CD4-positive, alpha-beta T cell treated with Interleukin-15 for 1 hour (primary cell): ENCODE measurements at places on chromosomes 6 and 20.

GRCh38 chr6:30345852-30346251 lies 896 bp downstream of the RPP21 start:
- no peak for DNase-seq

GRCh38 chr20:10412591-10413408 lies 21.2 kb downstream of the MKKS start:
- DNase-seq = no peak

GRCh38 chr6:144811140-144811539 lies 526.0 kb downstream of the UTRN start:
- no peak for DNase-seq

- no peak for DNase-seq
Observed at GRCh38 chr6:46410334-46410953, 80.8 kb downstream of the RCAN2 start.

GRCh38 chr20:57215426-57215825 lies 51.0 kb downstream of the BMP7 start:
- no peak for DNase-seq

- no peak for DNase-seq
Observed at GRCh38 chr6:89716532-89716931, 78.0 kb upstream of the LYRM2 start.

DNA sequence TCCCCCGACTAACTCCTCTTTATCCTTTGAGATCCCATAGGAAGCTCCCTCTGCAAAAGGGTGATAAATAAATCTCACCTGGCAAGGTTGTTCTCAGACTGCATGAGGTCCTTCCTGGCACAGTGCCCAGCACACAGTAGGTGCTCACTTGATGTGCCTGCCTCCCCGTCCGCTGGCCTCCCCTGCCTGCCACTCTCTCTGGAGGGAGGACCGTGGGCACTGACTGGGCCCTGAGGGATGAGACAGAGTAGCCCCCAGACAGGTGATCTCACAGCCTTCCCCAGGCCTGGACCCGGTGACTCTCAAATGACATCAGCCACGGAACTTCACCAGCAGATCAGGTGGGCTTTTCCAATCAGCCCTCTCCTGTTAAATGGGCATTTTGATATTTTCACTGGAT lies 57.4 kb downstream of the CHMP4B start:
- DNase-seq = no peak

- DNase-seq = no peak
Observed at GRCh38 chr6:104381907-104382306, 477.8 kb downstream of the HACE1 start.

DNA sequence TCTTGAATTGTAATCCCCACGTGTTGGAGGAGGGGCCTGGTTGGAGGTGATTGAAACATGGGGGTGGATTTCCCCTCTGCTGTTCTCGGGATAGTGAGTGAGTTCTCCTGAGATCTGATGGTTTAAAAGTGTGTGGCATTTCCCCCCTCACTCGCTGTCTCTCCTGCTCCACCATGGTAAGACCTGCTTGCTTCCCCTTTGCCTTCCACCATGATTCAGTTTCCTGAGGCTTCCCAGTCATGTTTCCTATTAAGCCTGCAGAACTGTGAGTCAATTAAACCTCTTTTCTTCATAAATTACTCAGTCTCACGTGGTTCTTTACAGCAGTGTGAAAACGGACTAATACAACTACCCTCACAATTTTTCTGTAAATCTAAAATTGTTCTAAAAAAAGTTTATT lies 26.8 kb upstream of the FAM184A start:
- DNase-seq = no peak

GRCh38 chr20:20731945-20732296 lies 19.5 kb upstream of the RALGAPA2 start:
- DNase-seq = peak; percentile 31

DNA sequence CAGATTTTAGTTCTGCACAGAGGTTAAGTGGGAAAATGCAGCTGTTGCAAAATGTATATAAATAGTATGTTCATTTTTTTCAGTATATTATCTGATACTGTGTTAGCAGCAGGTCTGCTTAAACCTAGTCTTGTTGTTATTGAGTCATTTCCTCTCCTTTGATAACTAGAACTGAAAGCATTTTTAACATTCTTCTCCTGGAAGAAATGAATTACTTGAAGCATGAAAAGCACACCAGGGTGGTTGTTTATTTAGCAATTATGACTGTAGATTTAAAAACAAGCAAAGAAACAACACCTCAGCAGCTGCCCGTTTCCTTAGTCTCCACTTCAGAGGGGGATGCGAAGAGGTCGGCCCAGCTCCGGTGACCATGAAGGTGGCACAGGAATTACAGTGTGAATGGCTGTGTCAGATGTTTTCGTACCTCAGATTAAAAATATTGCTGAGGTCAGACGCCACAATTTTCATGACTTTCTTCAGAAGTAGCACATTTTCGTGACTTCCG lies 53.5 kb downstream of the GOPC start:
- DNase-seq = no peak

- DNase-seq = no peak
Observed at GRCh38 chr20:61373956-61374545, 122.0 kb downstream of the CDH4 start.

- no peak for DNase-seq
Observed at GRCh38 chr6:56804996-56805395, 149.9 kb upstream of the BEND6 start.

DNA sequence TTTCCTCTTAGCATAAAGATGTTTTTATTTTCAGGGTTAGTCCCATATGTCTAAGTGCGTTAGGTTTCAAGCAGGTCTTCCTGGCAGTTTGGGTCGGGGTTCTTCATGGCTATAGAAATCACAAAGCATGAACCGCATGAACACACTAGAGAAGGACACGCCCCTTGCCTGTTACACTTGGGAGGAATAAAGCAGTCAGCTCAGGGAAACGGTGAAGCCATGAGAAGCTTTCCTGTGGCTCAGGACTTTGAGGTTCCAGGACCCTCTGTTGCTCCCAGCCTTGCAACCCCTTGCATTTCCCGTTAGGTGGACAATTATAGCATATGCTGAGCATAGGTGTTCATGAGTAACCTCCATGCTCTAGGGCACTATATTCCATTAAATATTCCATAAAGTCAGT lies 96.7 kb downstream of the SYCP2 start:
- no peak for DNase-seq

- no peak for DNase-seq
Observed at GRCh38 chr6:72182337-72183246, 296.2 kb downstream of the RIMS1 start.

DNA sequence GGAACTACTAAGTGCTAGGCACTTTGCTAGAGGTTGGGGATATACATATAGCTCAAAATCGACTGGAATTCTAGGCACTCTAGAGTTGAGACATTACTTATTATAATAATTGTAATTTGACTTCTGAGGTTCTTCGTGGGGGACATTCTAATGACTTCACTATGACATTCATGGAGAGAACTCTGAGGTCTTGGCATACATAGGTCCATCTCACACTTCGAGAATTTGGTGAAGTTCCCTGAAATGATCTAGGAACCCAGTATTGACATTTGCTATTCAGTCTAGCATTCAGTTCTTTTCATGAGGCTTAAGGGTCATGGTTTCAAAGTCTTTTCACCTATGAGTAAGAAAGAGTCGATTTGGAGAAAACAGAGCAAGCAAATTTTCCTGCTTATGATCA lies 446.6 kb upstream of the JAG1 start:
- no peak for DNase-seq

- DNase-seq = no peak
Observed at GRCh38 chr6:119536666-119537065, 187.1 kb upstream of the MAN1A1 start.

DNA sequence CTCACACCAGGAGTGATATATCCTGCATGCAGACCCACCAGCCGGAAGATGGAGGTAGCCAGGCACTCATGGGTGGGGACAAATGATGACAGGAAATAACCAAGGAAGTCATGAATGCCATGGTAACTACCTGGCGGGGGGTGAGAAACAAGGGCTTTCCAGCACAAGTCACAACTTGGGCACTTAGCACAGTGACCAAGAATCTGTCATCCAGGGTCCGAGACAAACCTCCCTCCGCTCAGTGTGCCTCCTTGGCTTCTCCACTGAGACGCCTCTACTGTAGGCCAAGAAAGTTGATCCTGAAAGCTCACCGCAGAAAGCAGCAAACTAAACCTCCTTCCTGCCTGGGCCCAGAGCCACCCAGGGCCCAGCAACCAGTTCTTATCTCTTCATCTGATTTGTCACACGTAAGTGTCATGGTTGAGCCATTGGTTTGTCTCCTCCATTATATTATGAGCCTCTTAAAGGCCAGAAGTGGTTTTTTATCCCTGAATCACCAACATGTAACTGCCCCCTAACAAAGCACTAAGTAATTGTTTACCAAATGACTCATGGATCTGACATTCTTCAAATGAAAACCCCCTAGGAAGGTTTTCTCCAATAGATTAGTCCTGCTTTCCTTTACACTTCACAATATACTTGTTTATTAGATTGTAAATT lies 84.3 kb upstream of the TAB2 start:
- DNase-seq = peak; percentile 53

DNA sequence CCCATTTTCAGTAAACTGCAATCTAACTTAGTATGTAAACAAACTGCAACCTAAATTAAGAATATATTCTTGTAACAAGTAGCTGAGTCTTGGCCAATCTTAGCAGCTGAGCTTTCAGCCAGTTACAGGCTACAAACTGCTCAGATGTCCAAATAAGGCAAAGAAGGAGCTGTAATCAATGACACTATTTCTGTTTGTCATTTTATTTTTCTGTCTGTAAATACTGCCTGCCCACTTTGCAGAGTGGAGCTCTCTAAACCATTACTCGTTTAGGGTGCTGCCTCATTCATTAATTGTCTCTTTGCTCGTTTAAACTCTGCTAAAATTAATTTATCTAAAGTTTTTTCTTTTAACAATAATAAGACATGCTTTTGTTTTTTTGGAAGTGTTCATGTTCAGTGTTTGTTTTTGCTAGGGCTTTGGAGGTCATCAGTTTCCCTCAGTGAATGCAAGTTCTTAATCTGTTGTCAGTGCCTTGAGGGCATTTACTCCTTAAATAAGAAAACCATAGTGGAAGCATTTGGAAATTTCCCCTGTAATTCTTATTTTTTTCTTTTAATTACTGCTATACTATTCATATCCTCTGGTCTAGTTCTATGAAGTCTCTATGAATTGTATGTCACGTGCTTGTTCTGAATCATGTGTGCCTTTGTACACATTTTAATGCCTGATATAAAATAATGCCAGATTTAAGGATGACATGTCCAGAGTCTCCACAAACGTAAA lies 3.6 kb upstream of the PRL start:
- DNase-seq = no peak

GRCh38 chr6:79787626-79788025 lies 156.5 kb downstream of the SH3BGRL2 start:
- no peak for DNase-seq

GRCh38 chr6:36733300-36733699 lies 35.7 kb downstream of the RAB44 start:
- no peak for DNase-seq

DNA sequence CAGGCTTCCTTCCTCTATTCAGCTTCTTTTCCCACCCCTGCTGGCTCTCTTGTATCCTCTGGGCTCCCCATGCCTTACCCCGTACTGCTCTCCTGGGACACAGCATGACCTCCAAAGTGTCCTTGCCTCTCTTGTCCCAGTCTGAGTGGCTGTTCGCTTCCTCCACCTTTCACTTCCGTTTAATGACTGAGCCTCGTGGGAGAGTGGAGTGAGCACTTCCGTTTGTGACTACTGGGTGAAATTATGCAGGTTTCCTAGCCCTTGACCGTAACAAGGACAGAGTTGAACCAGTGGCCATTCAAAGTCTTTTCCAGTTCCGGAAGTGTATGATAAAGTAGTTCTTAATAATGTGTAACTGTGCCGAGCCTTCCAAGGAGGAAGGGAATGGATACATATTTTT lies 109.2 kb downstream of the ARID1B start:
- no peak for DNase-seq

GRCh38 chr6:141988954-141989705 lies 143.6 kb upstream of the GJE1 start:
- no peak for DNase-seq

DNA sequence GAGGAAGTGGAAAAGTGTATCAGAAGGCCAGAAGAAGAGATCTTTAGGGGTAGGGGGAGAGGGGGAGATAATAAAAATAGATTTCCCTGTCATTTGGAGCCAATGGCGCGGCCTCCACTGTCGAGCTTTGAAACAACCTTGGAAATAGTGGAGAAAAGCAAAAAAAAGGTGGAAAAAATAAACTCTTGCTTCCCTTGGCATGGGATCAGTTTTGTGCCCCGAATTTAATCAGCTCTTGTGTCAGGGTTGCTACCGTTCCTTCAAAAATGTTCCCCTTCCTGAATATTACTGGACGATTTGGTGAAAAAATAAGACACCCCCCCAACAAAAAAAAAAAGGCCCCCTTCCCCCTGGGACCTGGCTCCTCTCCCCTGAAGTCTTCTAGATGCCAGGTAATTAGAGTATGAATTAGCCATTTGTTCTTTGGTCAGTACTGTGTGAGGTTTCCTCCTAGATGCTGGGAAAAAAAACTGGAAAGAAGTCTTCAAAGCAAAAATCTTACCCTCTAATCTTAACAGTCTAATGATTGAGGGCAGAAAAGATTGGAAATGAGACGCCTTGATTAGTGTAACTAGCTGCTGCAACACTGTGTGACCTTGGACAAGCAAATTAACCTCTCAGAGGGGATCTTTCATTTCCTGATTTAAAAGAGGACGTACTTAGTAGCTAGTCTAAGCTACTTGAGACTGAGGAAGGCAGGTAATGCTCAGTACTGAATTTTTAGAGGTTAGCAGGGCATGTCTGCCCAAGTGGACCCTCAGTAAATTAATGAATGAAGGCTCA lies 872 bp upstream of the RBM39 start:
- no peak for DNase-seq

DNA sequence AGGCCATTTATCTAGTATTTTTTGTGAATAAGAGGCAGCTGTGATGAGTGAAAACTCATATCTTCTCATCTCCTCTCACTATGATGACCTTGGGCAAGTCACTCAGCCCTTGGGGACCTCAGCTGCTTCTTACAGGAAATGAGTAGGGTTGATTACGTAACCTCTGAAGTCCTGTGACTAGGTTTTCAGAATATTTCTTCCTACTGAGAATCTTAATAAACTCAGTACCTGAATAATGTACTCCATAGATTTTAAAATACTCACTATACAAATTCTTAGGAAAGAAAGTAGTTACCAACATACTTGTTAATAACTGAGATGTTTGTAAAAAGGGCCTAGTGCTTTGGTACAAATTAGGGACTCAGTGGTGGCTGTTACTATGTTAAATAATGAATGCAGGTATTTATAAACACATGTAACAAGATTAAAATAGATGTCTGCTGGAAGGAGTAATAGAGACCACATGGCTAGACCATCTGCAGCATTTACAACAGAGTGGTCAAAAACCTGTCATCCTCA lies 60.9 kb downstream of the RPRD1B start:
- DNase-seq = peak; percentile 75

- DNase-seq = no peak
Observed at GRCh38 chr20:55882910-55883309, 122.4 kb downstream of the CBLN4 start.

DNA sequence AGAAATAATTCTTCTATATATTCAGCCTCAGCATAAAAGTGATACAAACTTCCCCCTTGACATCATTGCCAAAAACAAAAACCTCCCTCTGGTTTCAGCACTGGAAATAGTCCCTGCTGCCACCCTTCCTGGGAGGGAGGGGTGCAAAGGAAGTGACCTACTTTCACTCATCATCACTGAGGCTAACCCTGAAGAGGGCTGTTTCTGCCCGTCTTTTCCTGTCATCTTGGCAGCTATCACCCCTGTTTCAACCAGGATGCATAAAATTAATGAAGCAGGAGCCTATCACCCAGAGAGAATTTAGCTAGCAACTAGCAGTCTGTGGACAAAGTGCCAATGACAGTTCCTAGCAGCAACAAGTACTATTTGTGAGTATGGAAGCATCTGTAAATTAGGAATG lies 397.8 kb downstream of the LAMA2 start:
- peak; percentile 46 for DNase-seq
